Fibroblast of lung (primary cell): ENCODE measurements at places on chromosomes 13 and 19.

GRCh38 chr13:110000534-110001345 is 214.4 kb upstream of the IRS2 start:
- DNase-seq: no peak

GRCh38 chr19:43534816-43535761 is 2.1 kb downstream of the ZNF575 start:
- peak; percentile 61 for DNase-seq

DNA sequence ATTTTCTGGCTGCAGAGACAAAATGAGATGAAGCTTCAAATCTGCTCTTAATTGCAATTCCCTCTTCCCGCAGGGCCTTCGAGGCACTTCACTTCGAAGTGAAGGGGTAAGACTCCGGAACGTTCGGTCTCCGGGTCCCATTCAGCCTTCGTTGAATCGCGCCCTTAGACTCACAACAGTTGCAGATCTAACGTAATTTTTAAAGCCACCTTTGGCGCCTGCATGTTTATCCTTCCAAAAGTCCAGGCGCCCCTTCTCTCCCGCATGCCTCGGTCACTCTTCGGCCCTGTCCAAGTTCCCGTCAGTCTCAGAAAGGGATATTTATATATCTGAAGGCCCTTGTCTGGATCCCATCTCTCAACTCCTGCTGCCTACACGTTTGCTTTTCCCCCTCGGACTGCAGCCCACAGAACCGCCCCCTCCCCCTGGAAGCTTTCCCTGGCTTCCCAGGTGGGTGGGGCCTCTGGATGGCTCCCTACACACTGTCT is 915 bp upstream of the KCTD12 start:
- DNase-seq: no peak

GRCh38 chr13:23736541-23736940 is 152.7 kb downstream of the MIPEP start:
- no peak for DNase-seq

GRCh38 chr13:110590577-110590976 is 24.8 kb upstream of the NAXD start:
- DNase-seq: no peak

GRCh38 chr13:90281709-90282108 is 1065.8 kb upstream of the MIR17HG start:
- DNase-seq: no peak

DNA sequence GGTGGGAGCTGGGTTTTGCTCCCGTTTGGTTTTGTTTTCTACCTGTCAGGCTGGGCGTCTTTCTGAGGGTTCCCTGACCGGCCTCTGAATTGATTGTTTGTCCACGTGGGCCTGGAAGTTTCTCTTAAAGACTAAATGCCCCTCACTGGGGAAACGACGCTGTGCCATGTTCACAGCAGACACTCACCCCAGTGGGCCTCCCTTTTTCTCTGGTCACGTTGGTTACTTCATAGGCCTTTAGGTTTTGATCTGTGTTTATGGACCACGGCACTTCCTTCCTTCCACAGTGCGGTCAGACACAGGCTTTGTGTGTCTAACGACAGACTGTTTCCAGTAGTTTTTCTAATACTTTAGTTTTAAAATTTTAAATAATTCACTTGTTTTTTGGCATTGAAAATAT is 20.1 kb upstream of the NDUFS7 start:
- no peak for DNase-seq

DNA sequence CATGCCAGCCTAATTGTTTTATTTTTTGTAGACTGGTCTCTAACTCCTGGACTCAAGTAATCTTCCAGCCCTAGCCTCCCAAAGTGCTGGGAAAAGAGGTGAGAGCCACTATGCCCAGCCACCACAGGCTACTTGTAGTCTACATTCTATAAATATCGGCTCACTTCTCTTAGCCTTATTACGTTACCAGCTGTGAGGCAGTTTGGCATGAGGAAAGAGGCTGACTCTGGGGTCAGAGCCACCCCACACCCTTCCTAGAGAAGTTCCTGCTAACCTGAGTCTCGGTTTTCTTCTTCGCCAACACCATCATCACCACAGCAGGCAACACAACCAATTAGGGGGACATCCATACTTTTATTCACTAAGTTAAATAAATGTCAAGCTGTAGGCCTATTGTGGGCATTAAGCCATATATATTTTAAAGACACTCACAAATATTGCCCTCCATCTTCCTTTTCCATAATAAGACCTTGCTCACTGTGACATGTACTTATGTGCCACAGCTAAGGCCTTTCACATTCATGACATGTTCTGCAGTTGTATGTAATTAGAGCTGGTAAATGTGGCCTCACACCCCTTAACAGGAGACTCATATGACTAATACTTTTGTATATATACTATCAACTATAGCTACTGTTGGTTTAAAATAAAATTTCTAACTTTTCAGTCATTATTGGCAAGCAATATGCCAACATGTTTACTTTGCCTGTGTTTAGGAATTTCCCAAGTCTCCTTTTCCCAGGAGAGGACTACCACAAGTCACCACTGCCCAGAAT is 5.7 kb downstream of the SLC25A30 start:
- DNase-seq: peak; percentile 13

GRCh38 chr13:66323745-66324347 is 906.3 kb downstream of the PCDH9 start:
- no peak for DNase-seq

GRCh38 chr19:3660493-3661219 is 34.1 kb upstream of the CACTIN start:
- no peak for DNase-seq

DNA sequence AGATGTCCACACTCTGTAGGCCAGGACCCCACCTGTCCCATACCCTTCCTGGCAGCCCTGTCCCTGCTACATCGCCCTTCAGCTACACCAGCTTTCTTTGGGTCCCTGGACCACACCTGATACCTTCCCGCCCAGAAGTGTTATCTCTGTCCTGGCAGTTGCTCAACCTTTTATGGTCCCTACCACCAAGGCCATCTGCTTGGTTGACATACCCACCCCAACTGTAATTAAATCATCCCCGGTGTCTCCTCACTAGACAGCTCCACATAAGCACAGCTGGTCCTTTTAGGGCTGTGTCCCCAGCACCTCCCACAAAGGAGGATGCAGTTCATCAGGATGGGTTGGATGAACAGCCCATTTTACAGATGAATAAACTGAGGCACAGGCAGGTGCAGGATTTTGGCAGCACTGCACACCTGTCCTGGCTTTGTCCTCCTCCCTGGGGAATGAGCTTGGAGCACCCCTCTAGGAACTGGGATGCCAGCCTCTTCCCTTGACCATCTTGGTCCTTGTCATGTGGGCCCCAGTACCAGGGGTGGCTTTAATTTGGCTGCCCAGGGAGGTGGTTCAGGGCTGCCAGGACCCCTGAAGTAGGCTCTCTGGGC is 12.9 kb downstream of the NACC1 start:
- no peak for DNase-seq

GRCh38 chr19:18203408-18203862 is 407 bp downstream of the RAB3A start:
- DNase-seq: no peak

GRCh38 chr13:44309794-44310757 is 63.5 kb upstream of the SERP2 start:
- DNase-seq: peak; percentile 55

GRCh38 chr13:113091891-113092775 is 13.5 kb upstream of the F7 start:
- no peak for DNase-seq
